Airway epithelial cell (primary cell): ENCODE measurements at places on chromosomes 16 and 17. TPM values are rescaled to one million over a fixed set of nuclear protein-coding genes. Genes with fewer than 3 reads are reported as not detected.

Gene METTL22
- 11.8 and 18.3 TPM in 2 replicates for total RNA-seq

Gene TMEM98
- total RNA-seq, result 52.4 and 70.4 TPM in 2 replicates

Gene ZDHHC1
- 5.3 and 6.1 TPM in 2 replicates for total RNA-seq

Gene CACNA1G
- 0.05 TPM in 1 of 2 replicates, not detected in the other for total RNA-seq

Gene PRSS21
- 3.4 and 7.5 TPM in 2 replicates for total RNA-seq
